ENCODE measurements at places on chromosomes 11 and 22. TPM values are rescaled to one million over a fixed set of nuclear protein-coding genes. Genes with fewer than 3 reads are reported as not detected.

DNA sequence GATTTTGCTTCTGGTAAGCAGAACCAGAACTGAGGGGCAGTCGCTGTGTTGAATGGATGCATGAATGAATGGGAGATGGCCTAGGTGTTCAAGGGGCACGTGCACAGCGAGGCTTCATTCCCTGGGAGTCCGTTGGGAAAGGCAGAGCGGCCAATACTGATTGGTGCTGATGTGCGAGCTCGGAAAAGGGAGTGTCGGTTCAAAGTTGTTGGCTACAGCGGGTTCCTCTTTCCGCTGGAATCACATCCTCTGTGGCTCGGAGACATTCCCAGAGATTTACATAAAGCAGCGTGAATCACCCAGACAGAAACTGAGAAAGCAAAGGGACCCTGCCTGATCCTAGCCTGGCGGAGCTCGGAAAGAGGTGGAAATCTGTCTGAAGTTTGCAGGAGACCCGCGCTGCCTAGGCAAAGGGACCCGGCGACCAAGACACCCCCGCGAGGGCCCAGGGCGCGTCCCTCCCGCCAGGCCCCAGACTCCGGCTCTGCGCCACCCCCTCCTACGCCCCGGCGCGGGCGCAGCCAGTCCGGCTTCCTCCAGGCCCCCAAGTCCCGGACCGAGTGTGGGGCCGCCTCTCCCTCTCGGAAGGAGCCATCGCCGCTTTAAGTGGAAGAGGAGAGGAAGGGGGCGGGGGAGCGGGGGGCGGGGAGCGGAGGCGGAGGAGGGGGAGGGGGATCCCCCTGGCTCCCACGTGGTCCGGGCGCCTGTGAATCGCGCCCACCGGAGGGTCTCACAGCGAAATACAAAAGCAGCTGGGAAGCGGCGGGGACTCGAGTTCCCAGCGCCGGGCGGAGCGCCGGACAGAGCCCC, at the start of gene FJX1:
FJX1 (plus strand) TSS at position 774 of the 810 bp plus-strand sequence. CDS start 177 bp downstream, outside the sequence.
- DNase-seq = peak; percentile 66

DNA sequence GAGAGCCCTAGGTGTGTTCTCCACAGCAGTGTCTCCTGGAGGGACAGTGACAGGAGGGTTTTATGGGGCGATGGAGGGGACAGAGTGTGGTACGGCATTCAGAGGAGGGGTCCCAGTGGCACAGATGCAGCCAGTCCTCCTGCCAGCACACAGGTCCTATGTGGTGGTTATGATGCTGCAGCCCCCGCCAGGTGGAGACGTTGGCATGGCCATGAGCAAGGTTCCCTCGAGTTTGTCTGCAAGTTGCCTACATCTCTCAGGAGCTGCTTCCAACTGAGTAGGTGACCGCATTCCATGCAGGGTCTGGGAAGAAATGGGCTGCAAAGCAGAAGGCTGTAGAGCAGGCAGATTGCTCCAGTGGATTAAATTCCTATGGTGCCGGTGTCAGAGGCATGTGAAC, 646.0 kb downstream of the TBC1D22A start:
- no peak for DNase-seq

GRCh38 chr11:72965672-72966071, 151.5 kb downstream of the ATG16L2 start:
- no peak for DNase-seq

DNA sequence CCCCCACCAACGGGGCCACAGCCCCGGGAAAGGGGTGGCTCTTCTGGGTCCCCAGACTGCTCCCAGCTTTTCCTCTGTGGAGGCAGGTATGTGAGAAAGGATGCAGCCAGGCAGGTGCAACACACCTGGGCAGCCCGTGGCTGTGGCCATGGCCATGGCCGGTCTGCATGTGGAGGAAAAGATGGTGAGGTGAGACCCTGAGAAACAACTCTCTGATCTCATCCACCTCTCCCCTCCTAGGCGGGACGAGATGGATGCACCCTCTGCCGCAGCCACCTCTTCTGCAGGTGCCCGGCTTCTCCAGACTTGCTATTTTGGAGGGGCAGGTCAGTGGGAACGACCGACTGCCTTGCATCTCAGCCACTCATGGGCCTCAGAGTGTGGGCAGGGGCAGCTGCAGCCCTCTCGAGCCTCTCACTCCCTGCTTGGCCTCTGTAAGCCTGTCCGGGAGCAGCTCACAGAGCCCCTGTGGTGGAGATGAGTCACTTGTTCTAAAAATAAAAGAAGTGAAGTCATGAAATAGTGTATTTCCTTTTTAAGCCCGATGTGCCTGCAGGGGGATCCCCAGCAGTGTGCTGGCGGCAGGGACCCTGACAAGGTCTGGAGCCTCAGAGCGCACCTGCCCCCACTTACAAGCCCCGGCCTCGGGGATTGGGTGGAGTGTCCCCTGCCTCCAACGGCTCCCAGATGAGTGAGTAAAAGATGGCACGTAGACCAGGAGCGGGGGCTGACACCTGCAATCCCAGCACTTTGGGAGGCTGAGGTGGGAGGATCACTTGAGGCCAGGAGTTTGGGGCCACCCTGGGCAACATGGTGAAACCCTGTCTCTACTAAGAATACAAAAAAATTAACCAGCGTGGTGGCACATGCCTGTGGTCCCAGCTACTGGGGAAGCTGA, 10.7 kb downstream of the SMIM38 start:
- no peak for DNase-seq

- no peak for DNase-seq
Observed at GRCh38 chr22:24954114-24954463, 1.6 kb downstream of the KIAA1671 start.

DNA sequence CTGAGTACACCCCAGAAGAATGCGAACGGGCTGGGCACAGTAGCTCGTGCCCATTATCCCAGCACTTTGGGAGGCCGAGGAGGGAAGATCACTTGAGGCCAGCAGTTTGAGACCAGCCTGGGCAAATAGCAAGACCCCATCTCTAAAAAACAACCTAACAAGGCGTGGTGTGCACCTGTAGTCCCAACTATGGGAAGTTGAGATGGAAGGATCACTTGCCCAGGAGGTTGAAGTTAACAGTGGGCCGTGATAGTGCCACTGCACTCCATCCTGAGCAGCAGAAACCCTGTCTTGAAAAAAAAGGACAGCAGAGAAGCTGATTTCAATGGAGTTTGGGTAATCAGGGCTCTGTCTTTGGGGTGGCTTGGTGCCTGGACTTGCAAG, 3.3 kb downstream of the RPLP2 start:
- DNase-seq = no peak

DNA sequence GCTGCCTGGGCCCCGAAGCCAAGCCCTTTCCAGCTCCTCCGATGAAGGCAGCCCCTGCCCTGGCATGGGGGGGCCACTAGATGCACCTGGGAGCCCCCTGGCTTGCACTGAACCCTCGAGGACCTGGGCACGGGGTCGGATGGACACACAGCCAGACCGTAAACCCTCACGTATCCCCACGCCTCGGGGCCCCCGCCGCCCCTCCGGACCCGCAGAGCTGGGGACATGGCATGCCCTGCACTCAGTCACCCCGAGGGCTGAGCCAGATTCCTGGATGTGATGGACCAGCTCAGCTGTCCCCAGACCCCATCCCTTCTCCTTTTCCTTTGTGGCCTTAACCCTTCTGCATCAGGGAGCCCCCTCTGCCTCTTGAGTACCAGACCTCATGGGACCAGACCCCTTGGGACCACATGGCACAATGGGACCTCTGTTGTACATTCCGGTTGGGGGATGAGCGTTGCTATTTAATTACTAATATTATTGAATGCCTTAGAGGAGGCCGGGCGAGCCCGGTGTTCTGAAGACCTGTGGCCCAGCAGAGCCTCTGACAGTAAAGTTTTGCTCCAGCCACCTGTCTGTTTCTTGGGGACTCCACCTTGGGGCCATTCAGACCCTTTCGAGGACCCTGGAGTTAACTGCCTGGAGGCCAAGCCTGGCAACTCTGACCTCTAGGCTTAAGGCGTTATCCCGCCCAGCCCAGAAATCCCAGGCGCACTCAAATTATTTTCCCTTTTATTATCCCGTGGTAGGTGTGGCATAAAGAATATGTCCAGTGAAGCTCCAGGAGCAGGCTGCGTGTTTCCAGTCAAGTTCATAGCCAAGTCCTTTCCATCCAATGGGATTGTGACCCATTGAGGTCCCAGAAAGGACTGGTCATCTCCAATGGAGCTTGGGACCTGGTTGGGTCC, 3.0 kb downstream of the RASL10A start:
- DNase-seq = no peak

GRCh38 chr11:62242021-62242420, at the start of gene SCGB1D2:
Gene SCGB1D2, plus strand, starts transcription at chr11:62242239. Its CDS starts 69 bp downstream, at chr11:62242308.
- DNase-seq = peak; percentile 81

GRCh38 chr22:19766511-19767426, 6.2 kb downstream of the TBX1 start:
- DNase-seq = peak; percentile 50

- no peak for DNase-seq
Observed at GRCh38 chr11:76769645-76770586, 13.2 kb upstream of the TSKU start.

DNA sequence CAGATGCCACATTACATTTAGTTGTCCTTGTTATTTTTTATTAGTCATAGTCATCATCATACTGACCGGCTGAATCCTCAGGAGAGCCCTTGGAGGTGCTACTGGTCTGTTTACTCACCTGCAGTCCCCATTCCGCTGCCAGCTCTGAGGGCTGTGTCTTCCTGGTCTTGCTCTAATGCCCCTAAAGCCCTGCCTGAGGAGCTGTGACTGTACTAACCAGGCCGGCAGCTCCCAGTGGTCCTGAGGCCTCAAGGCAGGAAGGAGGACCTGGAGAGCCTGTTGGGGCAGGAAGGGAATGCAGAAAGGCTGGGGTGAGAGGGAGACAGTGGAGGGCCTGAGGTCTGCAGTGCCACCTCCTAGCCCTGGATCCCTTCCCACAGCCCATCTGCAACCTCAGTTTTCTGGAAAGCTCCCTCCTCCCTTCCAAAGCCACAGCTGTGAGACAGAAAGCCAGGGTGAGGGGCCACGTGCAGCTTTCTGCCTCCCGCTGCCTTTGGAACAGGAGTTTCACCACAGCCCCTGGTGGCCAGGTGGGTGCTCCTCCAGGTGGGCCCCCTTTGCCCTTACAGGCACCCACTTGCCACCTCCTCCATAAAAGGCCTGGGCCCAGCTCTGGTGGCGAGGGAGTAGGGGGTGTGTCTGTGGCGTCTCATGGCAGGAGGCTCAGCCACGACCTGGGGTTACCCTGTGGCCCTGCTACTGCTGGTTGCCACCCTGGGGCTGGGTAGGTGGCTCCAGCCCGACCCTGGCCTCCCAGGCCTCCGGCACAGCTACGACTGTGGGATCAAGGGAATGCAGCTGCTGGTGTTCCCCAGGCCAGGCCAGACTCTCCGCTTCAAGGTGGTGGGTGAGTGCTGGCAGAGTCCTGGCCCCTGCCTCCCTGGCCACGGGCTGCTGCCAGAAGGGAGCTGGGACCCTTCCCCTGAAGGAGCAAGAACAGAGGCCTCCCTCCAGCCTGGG, at the start of gene ZP1:
ZP1 (plus strand) TSS at position 632 of the 960 bp plus-strand sequence; CDS start at position 652, 20 bp downstream.
- no peak for DNase-seq

GRCh38 chr11:123419731-123420452, 10.2 kb upstream of the GRAMD1B start:
- DNase-seq = no peak

GRCh38 chr11:76723548-76723947, 53.0 kb upstream of the LRRC32 start:
- no peak for DNase-seq

Gene PLEKHA7
- total RNA-seq = 1.2 TPM

Gene CAPN5
- total RNA-seq = 1.8 TPM

Gene SLC25A45
- total RNA-seq = 7.5 TPM

Gene PRR5
- total RNA-seq = 2.6 TPM
